ENCODE measurements at places on chromosomes 3 and 15.
A peak's percentile ranks its signal among the peaks of the same experiment; 100 is the strongest.

GRCh38 chr3:182618981-182619591, 174.2 kb upstream of the ATP11B start:
- no peak for DNase-seq

DNA sequence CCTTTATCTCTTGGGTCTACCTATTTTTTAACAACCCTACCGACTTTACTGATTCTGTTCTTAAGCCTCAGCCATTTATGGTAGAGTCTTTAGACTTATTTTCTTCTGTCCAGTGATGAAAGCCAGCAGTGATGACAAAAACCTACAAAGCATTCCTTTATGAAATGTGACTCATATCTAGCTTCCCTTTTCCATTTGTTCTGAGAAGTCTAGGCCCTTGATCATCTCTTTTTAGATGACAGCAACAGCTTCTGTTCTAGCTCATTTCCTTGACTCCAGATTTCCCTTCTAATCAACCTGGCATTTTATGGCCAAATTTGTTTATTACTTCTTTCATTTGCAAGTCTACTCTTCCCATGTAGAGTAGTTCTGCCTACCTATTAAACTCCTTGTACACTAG, 36.1 kb downstream of the CFAP44 start:
- no peak for DNase-seq

GRCh38 chr15:23890218-23890617, 203.1 kb upstream of the NDN start:
- DNase-seq, result no peak

DNA sequence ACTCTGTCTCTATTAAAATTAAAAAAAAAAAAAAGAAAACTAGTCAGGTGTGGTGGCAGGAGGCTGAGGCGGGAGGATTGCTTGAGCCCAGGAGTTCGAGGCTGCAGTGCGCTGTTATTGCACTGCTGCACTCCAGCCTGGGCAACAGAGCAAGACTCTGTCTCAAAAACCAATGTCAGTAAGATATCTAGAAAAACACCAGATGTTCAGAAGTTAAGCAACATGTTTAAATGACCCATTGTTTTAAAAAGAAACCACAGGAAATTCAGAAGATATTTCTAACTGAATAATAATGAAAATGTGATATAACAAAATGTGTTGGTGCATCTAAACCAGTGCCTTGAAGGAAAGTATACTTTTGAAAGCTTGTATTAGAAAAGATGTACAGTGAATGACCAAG, 203.4 kb upstream of the CGNL1 start:
- DNase-seq, result no peak

DNA sequence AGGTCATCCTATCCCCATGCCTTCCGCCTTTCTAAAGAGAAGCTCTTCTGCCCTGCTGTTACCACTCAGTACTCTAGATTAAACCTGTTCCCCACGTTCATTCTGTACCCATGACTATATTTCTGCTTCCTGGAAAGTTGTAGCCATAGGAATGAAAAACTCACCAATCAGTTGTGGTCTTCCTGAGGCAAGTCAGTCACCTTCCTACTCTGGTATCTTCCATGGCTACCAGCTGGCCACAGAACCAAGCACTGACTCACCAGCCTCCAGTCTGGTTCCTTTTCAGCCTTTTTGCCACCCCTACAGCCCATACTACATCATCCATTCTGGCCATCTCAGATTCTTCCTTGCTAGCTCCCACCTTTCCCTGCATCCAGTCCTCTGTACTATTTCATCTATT, 46.4 kb downstream of the TMEM44 start:
- no peak for DNase-seq

DNA sequence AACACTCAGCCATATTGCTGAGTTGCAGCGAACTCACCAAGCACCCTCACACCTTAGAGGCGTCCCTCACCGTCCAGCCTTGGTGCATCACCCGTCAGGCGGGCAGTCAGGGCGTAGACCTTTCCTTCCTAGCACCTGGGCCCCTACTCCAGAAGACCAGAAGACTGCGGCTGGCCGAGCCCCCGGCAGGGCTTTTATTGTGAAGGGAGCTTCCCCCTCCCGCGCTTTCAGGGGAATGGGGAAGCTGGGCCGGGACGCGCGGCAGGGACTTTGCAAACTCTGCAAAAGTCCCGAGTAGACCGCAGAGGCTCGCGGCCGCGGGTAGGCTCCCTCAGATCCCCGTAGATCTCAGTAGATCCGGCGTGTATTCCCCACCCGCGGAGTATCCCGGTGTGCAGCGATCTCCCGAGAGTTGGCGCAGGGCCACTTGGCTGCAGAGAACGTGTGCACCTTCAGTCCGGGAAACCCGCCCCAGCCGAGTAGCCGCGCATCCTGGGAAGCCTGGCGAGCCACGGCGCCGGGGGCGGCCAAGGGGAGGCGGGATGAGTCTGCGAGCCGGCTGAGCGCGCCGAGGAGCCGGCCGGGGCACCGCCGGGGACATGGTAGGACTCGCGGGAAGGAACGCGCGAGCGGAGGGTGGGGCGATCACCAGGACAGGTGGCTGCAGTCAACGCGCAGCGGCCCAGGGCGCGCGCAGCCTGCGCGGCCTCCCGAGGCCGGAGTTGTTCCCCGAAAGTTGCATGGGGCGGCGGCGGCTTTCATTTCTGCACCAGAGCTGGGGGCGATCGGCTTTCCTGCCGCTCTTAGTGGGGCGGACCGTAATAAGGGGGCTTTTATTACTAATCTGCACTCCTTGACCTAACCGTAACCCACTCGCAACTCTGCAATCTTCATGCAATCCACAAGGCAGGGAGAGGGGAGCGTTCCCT, at the start of gene GASK1A:
TSS of gene GASK1A (plus strand) at position 268 of the 929 bp plus-strand sequence. CDS start at position 600, 332 bp downstream.
- no peak for DNase-seq

DNA sequence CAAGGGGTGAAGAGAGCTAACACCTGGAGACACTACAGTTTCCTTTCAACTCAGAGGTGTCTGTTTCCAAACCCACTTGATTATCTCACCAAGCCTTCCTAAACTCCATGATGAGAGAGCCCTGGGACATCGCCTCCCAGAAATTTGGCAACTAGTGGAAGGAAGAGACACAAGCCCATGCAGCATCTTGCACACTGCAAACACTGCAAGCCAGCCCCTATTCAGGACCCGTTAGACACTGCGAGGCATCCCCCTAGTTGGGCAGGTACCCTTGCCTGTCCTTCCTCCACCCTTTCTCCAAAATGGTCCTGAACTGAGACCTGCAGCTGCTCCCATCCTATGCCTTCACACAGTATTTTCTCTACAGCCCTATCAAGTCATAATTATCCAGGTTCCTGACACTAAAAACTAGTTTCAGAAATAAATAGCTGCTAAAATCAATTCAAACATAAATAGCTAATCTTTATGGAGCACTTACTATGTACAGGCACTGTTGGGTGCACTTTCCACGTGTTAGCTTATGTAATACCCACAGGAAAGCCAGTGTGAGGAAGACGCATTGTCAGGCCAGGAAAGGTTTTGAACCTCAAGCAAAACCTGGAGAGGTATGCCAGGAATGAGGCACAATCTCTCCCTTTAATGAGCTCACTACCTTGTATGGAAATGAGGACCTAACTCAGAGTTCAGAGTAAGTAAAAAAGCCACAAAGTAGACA, 2.8 kb downstream of the MAGI1 start:
- DNase-seq, result no peak

DNA sequence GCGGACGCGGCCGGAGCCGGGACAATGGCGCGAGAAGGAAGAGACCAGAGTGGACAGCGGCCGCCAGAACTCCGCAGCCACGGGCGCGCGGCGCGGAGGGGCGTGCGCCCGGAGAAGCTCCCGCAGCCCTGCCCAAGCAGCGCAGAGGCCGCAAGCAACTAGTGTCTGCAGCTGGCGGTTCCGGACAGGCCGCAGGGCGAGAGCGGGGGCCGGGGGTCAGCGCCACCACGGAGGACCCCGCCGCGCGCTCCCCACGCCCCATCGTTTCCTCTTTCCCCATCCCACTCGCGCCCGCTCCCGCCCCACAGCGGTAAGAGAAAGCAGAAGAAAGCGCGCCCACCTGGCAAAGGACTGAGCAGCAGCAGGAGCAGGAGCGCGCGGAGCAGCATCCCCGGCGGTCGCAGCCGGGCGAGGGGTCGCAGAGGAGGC, 440 bp downstream of the PRTG start:
- peak; percentile 53 for DNase-seq

GRCh38 chr15:68272721-68273271, 4.7 kb upstream of the FEM1B start:
- no peak for DNase-seq

- no peak for DNase-seq
Measured at GRCh38 chr3:125670352-125670751, 75.1 kb upstream of the OSBPL11 start.

DNA sequence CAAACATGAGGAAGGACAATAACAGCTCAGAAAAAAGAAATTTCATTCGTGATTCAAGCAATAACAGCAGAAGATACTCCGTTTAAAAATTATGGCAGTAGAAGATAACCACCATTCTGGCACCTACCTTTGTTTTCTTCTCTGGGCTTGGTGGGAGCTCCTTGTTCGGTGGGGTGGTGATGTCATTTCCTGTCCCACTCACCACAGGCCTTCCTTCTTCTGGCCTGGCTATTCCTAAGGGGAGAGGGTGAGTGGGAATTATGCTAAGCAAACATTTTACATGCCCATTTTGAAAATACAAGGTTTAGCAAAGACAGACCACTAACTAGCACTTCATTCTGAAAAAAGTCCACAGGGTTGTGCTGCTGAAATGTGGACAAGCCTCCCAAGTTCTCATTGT, 74.4 kb downstream of the DHX30 start:
- no peak for DNase-seq

DNA sequence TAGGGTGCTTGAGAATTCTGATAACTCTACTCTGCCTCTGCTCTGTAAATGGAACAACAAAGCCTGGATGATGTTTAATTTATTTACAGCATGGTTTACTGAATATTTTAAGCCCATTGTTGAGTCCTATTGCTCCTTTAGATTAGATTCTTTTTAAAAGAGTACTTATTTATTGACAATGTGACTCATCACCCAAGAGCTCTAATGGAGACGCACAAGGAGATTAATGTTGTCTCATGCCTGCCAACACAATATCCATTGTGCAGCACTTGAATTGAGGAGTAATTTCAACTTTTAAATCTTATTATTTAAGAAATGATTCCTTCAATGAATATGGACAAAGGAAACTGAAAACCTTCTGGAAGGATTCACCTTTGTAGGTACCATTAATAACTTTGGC, 691.4 kb downstream of the ZBBX start:
- no peak for DNase-seq

GRCh38 chr15:43225201-43225949, 4.6 kb upstream of the EPB42 start:
- DNase-seq, result peak; percentile 42

GRCh38 chr3:179760944-179761343, 108.1 kb downstream of the USP13 start:
- DNase-seq, result peak; percentile 6

- no peak for DNase-seq
Measured at GRCh38 chr3:15063238-15063637, 1.9 kb downstream of the MRPS25 start.

- DNase-seq, result no peak
Measured at GRCh38 chr3:183324083-183324482, 71.0 kb downstream of the B3GNT5 start.

DNA sequence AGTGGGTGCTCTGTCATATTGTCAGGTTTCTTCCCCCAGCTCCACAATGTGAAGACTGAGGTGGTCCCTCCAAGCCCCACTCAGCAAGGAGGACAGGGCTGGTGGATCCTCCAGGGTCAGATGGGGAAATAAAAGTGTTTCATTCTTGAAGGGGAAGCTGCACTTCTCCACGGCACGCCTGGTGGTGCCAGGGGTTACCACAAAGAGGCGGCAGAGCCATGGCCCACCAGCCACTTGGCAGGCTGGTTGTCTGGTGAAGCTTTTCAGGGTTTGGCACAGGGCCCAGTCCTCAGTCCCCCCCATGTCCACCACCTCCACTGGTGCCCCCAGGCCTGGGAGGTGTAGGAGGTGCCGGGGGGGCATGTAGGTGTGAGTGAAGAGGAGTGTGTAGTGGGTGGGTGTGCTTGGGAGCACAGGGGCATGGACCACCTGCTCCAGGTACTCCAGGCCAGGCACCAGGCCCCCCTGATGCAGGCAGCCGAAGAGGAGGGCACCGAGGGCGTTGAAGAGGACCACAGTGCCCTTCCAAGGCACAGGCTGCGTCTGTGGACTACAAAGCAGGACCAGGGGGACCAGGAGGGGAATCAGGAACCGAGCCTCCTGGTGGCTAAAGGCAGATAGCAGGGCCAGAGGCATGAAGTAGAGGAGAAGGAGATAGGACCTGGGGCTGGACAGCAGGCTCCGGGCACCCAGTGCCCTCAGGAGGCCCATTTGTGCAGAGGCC, 5.0 kb upstream of the NCBP2 start:
- DNase-seq, result peak; percentile 38

DNA sequence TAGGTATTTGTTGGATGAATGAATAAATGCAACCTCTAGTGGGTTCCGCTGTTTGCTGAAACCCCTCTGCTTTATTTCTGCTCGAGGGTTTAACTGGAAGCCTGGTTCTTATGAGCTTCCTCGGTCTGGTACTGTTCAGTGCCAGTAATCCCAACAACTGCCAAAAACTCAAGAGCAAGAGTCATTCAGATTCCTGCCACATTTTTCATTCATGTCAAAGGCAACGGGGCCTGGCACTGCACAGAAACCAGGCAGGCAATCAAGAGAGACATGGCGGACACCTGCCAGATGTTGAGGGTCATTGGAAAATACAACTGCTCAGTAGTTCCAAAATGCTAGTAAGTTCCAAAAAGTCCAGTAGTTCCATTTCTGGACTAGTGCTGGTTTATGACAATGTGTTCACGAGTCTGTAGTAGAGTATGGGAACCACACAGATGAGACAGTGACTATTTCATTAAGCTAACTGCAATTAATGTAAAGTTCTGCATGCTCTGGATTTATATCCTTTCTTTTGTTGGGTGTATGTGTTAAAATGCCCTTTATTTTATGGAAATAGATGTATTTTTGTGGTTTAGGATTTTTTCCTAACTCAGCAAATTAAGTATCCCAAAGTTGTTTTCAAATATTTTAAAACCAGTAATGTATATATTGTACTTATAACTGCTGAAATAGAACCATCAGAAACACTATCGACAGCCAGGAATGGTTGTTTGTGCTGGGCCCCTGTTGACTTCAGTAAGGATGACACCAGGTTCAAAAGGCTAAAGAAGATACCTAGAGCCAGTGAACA, 22.7 kb upstream of the TMEM41A start:
- DNase-seq, result no peak

DNA sequence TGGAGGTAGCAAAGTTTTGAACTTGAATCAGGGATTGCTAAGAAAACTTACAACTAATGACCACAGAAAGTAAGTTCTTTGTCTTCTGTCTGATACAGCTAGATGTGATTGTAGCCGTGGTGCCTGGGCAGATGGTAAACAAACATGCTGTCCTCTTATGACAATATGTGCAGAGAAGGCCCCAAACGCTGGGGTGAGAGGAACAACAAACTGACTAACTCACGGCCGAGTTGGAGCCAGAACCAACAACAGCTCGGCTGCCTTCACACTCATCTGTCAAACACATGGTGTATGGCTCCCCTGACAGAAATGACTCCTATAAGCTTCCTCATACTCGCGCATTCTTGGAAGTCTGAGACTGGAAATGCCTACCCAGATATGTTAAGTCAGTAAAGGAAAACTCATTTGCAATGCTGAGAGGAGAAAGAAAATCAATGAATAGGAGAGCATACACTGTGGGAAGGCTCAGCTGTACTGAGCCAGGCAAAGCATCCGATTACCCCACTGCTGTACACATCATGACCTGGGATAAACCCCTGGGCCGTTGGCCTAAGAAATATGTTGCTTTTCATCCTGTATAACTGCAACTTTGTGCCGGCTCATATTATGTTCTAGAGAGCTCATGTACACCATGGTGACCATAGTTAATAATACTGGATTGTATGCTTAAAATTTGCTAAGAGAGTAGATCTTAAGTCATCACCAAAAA, 5.7 kb downstream of the THBS1 start:
- no peak for DNase-seq
